Stimulated activated CD4-positive, alpha-beta T cell treated with anti-CD3 and anti-CD28 coated beads, Interleukin-12 subunit alpha, Interleukin-12 subunit beta, amount 100 ng/mL, for 24 hours (primary cell): ENCODE measurements at places on chromosomes 2 and 18.

DNA sequence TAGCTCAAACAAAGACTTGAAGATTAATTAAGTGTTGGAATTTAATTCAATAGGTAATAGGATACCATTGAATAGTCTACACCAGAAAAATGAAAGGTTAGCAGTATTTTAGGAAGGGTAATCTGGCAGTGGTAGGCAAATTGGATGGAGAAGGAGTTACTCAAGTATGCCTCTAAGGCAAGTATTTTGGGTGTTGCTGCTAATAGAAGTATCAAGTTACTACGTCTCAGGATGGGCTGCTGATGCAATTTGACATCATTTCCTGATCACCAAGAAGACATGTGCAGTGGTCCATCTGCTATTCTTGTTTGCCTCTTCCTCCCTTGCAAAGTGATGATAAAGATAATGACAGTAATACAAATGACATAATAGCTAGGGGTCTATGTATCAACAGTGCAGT, 485.3 kb downstream of the TGIF1 start:
- no peak for DNase-seq

- DNase-seq: no peak
Measured at GRCh38 chr2:23625726-23626125, 240.7 kb downstream of the KLHL29 start.

- no peak for DNase-seq
Measured at GRCh38 chr2:38149531-38149930, 73.6 kb upstream of the CYP1B1 start.

DNA sequence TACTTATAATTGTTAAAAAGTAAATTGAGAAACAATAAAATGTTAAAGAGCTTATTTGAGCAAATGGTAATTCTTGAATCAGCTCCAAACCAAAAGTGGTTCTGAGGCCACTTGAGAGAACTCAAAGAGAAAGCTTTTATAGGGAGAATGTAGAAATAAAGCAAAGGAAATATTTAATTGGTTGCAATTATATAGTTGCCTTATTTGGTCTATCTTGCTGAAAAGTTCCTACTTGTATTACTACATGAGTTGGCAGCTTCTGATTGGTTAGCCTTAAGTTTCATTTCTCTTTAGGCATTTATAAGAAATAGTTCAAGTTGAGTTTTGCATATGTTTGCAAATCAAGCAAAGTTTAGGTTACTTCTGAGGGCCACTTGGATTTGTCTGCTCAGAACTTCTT, 38.1 kb downstream of the SCN2A start:
- no peak for DNase-seq

DNA sequence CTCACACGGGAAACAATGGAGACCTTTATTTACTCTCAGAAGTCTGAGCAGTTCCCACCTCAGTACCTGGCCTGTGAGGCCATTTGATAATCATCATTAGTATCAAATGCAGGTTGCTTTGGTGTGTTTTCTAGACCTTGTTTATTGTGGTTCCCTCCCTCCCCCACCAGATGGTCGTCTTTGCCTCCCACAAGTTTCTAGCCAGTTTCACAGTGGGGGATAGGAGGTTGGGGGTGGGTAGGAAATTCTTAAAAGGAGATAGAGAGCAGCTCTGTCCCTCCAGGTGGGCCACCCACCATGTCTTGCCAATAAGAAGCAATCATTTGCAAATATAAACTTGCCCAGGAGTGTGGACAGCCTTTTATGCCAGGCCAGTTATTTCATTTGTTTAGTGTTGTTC, 31.3 kb downstream of the SETBP1 start:
- DNase-seq: no peak

GRCh38 chr2:17752246-17752645, 1.4 kb downstream of the SMC6 start:
- no peak for DNase-seq

- DNase-seq: no peak
Measured at GRCh38 chr2:143835481-143835880, 684.4 kb downstream of the ZEB2 start.

DNA sequence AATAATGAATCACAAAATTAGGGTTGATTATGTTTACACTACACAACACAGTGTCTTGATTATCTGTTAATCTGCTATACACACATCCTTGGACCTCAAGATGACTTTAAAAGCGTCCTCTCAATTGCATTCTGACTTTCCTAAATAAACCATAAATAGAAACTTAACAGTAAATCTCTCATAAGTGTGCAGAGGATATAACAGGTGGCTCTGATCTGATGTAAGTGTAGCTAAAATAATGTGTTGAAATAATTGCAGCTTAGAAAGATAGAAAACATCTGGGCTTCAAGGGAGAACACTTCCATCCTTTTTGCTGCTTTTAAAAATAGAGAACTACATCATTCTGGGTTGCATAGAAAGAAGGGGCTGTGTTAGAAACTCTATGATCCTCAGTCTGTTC, 78.4 kb upstream of the EFEMP1 start:
- DNase-seq: no peak

GRCh38 chr2:232023426-232023825, 61.9 kb downstream of the DIS3L2 start:
- DNase-seq: no peak

DNA sequence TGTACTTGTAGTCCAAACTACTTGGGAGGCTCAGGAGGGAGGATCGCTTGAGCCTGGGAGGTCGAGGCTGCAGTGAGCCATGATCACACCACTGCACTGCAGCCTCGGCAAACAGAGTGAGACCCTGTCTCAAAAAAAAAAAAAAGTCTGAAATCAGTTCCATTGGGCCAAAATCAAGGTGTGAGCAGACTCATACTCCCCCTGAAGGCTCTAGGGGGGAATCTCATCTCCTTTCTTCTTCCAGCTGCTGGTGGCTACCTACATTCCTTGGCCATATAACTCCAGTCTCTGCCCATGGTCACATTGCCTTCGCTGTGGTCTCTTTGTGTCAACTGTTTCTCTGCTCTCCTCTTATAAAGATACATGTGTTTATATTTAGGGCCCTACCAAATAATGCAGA, 234.0 kb downstream of the LRRTM1 start:
- no peak for DNase-seq

GRCh38 chr2:68059784-68060525, 2.8 kb downstream of the C1D start:
- no peak for DNase-seq

DNA sequence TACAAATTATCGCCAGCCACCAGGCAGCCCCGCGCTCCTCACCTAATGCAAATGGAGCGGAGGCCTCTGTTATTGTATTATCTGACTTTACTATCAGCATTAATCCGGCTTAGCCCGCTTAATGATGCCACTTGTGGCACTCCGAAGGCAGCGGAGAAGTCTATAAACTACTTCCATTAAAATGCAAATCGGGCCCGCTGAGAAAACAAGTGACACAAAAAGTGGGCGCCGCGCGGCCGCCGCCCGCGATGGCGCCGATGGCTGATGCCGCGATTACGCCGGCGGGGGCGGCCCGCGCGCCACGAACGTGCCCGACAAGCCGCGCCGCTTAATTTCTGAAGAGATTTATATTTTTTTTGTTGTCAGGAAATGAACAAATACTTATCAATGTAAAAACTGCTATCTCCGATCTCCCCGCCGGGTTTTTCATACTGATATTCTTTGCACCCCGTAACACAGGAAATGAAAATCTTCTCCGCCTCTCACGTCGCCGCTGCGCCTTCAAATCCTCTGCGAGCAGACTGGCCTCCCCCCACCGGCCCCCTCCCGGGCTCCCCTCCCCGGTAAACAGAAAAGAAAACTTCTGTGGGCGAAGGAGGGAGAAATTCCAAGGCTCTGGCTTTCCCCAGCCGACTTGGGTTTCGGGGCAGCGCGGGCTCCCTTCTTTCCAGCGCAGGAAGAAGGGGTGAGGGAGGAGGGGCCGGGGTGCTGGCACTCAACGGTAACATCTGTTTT, 221.8 kb downstream of the INSIG2 start:
- DNase-seq: peak; percentile 40

GRCh38 chr2:23387221-23387550, 2.2 kb downstream of the KLHL29 start:
- no peak for DNase-seq

DNA sequence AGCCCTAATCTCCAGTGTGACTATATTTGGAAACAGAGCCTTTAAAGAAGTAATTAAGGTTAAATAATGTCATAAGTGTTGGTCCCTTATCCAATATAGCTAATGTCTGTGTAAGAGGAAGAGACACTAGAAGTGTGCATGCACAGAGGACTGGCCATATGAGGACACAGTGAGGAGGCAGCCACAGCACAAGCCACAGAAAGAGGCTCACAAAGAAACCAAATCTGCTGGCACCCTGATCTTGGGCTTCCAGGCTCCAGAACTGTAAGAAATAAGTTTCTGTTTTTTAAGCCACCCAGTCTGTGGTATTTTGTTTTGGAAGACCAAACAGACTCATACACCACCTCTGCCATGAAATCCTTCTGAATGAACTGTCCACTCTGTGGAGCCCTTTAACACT, 186.4 kb upstream of the SLC39A10 start:
- no peak for DNase-seq

- DNase-seq: no peak
Measured at GRCh38 chr2:6443061-6443823, 422.5 kb downstream of the CMPK2 start.

DNA sequence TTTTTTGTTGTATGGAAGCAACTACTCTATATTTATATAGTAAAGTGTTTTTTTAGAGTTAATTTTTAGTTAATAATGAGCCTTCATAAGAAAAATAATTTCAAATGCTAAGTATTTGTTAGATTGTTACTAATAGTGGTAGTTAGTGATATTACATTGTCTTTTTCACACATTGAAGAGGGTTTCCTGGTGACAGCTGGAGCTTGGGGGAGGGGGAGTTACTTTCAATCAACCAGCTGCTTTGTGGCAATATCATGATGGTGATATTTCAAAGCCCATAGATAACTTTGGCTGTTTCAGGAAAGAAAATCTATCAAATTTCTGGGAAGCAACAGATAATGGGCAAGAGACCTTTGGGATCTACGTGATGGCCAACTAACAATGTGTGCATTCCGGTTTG, 4.1 kb downstream of the RHBDD1 start:
- no peak for DNase-seq

DNA sequence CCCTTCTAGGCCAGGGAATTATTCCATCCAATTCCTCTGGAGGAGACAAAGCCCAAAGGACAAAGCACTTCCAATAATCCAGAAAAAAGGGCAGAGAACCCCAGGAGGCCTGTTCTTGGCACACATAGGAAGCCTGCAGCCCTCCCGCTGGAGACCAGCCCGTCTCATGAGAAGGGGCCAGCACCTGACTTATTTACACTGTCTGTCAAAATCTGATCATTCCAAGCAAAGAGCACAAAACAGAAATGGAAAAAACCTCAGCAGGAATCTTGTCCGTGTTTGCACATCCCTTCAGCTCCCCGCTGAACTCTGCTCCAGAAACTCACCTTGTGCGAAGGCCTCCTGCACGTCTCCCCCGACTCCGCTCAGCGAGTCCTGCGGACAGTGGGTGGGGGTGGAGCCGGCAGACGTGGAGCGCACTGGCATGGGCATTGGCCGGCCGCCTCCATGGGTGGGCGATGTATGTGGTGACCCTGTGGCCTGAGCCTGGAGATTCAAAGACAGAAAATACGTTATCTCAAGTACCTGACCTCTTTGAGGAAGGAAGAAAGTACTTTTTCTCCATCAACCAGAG, 46.2 kb upstream of the DNMT3A start:
- DNase-seq: no peak

- DNase-seq: no peak
Measured at GRCh38 chr2:14454202-14454601, 178.3 kb upstream of the LRATD1 start.

DNA sequence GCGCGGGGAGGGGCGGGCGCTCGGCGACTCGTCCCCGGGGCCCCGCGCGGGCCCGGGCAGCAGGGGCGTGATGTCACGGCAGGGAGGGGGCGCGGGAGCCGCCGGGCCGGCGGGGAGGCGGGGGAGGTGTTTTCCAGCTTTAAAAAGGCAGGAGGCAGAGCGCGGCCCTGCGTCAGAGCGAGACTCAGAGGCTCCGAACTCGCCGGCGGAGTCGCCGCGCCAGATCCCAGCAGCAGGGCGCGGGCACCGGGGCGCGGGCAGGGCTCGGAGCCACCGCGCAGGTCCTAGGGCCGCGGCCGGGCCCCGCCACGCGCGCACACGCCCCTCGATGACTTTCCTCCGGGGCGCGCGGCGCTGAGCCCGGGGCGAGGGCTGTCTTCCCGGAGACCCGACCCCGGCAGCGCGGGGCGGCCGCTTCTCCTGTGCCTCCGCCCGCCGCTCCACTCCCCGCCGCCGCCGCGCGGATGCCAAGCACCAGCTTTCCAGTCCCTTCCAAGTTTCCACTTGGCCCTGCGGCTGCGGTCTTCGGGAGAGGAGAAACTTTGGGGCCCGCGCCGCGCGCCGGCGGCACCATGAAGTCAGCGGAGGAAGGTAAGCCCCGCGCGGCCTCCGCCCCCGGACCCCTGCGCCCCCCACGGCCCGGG, at the start of gene NFATC1:
TSS of gene NFATC1 (plus strand) at position 170 of the 644 bp plus-strand sequence. CDS start at position 465, 295 bp downstream.
- DNase-seq: peak; percentile 82

GRCh38 chr2:70242552-70242951, 5.9 kb downstream of the TIA1 start:
- no peak for DNase-seq

GRCh38 chr2:226215902-226216503, 583.6 kb downstream of the IRS1 start:
- peak; percentile 28 for DNase-seq

DNA sequence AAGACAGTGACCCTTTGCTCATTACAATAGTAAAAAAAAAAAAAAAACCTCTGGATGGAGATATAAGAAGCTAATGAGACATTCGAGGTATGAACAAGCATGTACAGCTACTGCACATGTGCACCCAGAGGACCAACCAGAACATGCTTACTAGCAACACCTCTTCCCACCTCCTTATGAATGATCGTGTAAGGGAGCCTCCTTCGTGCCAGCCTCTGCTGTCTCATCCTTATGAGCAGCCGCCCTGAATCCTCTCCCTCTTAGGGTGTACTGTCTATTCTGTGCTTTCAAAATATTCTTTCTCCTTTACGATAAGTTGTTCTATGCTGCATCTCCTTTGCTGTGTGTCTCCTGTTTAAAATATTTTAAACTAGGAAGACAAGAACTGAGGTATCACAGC, 91.4 kb upstream of the ACSL3 start:
- DNase-seq: no peak

- DNase-seq: no peak
Measured at GRCh38 chr2:45268631-45269030, 259.4 kb upstream of the SIX2 start.

GRCh38 chr18:63440881-63441280, 18.6 kb upstream of the VPS4B start:
- no peak for DNase-seq

GRCh38 chr2:225017713-225018112, 24.6 kb downstream of the DOCK10 start:
- DNase-seq: no peak

- DNase-seq: no peak
Measured at GRCh38 chr2:121555008-121555407, 24.3 kb downstream of the RNU4ATAC start.

- DNase-seq: no peak
Measured at GRCh38 chr2:96913398-96914202, 43.7 kb upstream of the SEMA4C start.

GRCh38 chr2:22855081-22855480, 529.9 kb upstream of the KLHL29 start:
- DNase-seq: no peak

GRCh38 chr2:69253611-69254301, 133.3 kb downstream of the GFPT1 start:
- DNase-seq: no peak
